ENCODE measurements at places on chromosomes 5 and 9.
A peak's percentile ranks its signal among the peaks of the same experiment; 100 is the strongest.

- DNase-seq, result no peak
Measured at GRCh38 chr5:156128026-156128425, 198.9 kb upstream of the SGCD start.

DNA sequence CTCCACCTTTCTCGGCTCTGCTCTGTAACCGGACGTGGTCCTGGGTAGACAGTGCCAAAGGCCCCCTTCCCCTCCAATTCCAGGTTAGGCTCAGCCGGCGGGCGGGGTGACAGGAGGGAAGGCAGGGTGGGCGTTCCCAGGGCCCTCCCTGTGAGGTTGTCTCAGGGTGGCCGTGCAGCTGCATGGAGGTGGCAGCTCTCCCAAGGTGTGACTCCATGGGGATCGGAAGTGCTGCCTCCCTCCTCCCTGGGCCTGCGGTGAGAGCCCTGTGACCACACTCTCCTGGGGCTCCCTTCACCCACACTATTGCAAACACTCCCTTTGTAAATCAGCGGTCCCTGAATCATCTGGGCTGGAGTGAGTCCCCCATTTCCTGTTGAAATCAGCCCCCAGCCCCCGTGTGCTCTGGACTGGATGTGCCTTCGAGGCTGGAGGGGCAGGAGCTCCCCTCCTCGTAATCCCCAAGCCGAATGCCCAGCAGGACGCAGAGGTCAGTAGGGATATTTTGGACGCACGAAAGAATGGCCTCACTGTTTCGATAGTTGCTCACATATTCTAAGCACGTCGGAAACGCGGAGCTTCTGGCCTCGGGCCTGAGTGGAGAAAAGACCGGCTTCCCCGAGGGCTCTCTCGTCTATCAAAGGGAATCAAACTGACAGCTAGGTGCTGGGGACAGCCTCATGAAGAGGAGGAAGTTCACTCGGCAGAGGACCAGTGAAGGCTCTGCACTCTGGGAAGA, 107.6 kb upstream of the COL5A1 start:
- DNase-seq, result no peak

GRCh38 chr5:1975406-1975715, 92.6 kb upstream of the IRX4 start:
- no peak for DNase-seq

- no peak for DNase-seq
Measured at GRCh38 chr5:153829510-153830065, 209.1 kb downstream of the FAM114A2 start.

DNA sequence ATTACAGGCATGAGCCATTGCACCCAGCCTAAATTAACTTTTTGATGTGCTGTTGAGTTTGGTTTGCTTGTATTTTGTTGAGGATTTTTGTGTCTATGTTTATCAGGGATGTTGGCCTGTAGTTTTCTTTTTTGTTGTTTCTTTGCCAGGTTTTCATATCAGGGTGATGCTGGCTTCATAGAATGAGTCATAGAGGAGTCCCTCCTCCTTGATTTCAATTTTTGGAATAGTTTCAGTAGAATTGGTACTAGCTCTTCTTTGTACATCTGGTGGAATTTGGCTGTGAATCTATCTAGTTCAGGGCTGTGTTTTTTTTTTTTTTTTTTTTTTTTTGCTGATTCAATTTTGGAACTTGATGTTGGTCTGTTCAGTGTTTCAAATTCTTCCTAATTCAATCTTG, 1164.3 kb upstream of the DMAC1 start:
- no peak for DNase-seq

DNA sequence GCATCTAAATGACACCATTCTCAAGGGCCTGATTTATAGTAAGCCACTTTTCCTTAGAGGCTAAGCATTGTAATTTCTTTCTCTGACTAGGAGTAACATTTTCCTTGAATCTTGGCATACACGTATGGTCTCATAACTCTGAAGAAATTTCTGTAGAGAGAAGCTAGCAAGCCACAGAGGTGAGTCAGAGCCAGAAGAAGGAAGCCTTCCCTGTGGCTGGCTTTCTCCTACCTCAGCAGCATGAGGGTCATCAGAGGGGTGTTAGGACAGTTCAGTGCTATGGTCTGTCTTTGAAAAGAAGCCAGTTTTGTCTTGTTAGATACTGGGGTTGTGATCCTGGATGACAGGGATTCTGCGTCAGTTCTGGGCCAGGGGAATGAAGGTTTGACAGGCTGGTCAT, 3.2 kb downstream of the SNX30 start:
- peak; percentile 30 for DNase-seq

DNA sequence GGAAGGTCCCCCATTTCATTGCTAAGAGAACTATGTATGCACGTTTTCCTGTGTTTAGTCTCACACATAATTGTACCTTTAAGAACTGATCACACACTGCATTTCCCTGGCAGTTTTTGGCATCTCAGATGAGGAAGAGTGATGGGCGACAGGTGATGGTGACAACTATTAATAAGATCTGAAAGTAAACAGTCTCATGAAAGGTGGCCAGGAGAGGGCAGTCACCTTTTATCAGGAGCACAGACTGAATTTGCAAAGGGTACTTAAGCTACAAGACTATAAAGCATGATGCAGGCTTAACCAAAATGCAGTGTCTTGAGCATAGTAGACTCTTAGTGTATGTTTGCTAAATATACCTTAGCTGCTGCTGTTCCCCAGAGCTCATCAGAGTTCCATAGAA, 91.5 kb downstream of the GHR start:
- DNase-seq, result no peak

DNA sequence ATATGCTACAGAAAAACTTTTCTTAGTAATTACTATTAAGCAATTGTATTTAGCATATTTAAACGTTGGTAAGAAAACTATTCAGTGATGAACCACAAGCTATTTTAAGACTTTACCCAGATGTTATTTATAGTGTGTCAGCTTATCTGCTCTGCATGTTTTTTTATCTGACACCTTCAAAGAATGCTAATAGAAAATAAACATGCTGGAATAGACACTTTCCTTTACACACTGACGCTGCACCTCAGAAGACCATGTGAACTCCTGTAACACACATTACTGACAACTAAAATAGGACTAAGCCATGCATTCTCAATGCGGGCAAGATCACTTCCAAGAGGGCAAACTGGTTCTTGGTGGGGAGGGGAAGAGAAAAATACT, 38.3 kb downstream of the FNIP1 start:
- no peak for DNase-seq

- DNase-seq, result no peak
Measured at GRCh38 chr5:107149243-107150005, 521.3 kb downstream of the EFNA5 start.

DNA sequence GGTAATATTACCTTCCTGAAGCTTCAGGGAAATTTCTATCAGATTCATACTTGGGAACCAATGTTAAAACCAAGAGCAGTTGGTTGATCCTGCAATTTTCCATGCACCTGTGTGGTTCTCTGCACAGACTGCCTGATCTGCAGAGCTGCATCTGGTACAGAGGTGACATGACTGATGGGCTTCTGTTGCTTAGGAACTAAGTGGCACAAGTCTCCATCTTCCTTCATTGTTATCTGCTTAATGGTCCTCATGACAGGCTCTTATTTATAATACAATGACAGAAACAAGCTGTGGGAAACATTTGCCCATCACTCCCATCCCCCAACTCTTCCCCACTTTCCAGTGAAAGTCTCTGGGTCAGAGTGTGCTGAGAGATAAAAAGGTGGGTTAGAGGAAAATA, 799.1 kb downstream of the TAF11L14 start:
- DNase-seq, result no peak

- DNase-seq, result no peak
Measured at GRCh38 chr9:88540251-88540763, 5.3 kb downstream of the NXNL2 start.

DNA sequence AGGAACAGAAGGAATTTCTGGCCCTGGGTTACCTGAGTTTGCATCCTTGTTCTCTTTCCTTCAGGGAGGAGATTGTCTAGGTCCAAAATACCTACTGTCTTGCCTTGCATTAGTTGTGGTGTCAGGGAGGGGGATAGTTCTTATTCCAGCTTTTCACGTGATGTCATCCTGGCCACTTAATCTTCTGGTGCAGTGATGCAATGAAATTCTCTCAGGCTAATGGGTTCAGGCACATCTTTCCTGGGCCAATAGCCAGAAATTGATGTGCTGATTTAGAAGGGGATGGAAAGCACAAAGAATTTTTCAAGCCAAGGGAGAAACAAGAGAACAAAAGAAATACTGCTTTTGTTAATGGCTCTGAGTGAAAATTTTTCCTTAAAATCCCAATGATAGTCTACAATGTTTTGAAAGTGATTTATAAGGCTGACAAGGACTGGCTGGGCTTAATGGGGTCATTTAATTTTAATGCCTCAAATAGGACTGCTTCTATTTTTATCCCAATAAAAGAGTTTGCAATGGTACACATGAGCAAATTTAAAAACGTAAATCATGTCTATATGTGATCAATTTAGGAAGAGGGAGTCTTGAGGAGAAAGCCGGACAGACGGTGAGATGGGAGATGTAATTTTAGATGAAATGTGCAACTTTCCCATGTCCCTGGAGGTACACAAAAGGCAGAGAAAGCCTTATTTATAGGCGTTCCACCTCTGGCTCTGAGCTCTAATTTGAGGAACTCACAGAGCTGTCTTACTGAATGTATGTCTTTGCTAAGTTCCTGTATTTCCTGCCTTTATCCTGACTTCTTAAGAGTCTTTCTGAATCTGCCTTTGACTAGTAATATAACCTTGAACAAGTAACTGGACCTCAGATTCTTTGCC, 89.3 kb upstream of the SV2C start:
- no peak for DNase-seq

DNA sequence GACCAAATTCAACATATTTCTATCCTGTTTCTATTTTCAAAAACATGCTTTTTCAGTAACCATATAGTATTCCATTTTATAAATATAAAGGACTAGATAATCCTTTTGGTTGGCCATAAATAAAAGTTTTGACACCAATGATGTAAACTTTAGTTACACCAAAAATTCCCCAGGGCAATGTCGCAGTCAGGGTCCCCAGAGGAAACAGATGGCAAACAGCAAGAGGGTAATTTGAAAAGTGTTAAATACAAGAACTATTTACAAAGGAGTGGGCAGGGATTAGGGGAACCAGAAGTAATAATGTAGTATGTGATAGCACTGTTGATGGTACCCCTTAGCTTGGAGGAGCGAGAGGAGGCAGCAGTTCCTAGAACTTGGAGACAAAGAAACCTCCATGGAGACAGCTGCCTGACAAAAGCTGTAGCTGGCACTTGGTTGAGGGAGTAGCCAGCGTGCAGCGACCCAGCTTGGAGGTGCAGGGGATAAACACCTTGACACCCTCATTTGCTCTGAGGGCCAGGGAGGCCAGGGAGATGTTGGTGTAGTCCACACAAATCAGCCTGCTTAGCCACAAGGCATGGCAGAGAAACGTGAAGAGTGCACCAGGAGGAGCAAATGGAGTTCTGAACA, 18.3 kb upstream of the MSANTD3 start:
- DNase-seq, result no peak

DNA sequence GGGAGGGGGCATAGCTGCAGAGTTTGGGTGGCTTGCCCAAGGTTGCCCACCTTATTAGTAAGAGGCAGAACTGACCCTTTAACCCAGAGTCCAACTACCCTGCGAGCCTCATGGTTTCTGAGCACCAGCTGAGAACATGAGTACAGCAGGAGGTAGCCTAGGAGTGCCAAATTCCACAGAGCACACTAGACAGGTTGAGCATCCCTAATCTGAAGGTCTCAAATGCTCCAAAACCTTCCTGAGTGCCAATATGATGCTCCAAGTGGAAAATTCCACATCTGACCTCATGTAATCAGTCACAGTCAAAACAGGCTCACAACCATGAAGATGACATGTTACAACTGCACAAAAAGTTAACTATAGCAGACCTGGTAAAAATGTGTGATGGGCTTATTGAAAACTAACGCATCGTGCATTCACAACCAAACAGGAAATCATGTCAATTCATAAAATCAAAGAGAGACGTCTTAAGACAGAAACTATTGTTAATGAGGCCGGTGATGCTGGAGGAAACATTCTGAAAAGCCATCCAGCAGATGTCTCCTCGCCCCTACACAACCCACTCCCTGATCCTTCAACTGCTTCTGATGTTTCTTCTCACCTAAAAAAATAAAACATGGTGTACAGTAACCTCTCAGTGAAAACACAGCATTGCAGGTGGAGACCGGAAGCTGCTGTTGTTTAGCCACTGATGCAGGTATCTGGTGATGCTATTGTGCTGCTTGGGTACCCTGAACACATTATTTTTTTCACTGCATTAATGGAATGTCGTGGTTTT, 25.0 kb downstream of the PTCH1 start:
- DNase-seq, result no peak

GRCh38 chr5:80961376-80962281, 1.5 kb downstream of the RASGRF2 start:
- peak; percentile 59 for DNase-seq

DNA sequence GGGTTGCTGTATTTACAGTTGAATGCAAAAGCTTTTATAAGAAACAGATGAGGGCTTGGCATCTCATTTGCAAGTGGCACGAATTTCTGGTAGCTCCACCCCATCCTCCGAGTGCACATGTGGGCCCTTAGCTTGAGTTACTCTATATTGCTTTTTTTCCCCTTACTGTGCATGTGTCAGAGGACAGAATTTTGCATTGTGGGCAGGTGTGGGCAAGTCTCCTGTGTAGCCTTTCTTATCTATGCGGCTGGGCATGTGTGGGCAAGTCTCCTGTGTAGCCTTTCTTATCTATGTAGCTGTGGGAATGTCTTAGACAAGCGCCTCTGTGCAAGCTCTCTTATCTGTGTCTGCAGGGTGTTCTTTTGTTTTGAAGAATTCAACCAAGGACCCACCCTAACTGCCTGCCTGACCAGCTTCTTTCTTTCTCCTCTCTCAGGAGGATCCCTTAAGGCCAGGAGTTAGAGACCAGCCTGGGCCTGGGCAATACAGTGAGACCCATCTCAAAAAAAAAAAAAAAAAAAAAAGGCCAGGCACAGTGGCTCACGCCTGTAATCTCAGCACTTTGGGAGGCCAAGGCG, 34.1 kb upstream of the SIL1 start:
- no peak for DNase-seq

GRCh38 chr5:73908846-73909245, 282.9 kb downstream of the ARHGEF28 start:
- no peak for DNase-seq

DNA sequence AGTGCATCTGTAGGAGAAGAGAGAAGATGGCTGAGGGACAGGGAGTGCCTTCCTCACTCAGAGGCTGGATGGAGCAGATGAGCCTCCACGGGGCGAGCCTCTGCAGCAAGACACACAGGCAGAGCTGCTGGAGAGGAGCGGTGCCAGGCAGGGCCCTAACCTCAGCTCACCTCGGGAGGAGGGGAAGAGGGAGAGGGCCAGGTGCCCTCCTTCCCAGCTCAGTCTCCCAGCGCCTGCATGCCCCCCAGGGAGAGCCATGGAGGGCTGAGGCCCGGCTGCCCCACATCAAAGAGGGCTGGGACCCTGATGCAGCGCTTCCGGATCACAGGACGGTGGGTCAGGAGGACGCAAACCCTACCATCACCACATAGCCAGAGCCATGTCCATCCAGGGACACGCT, 13.6 kb upstream of the SPATA31E1 start:
- no peak for DNase-seq

- no peak for DNase-seq
Measured at GRCh38 chr9:136141682-136142413, 23.2 kb upstream of the TMEM250 start.

DNA sequence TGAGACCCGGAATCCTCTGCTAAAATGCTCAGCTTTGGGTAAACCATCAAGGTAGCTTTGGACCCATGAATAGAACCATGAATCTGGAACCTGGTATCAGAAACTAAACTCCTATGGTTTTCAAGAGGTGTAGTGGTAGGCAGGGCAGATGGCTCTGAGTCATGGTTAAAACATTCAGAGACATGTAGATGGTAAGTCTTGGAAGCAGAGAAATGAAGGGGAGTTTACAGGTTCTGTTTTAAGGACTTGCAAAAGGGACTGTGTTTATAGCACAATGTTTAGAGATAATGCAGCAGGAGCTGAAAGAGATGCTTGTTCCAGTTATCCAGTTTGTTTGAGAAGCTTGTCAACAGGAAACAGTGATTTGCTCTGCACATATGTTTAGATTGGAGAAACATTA, 36.0 kb upstream of the FBN2 start:
- DNase-seq, result no peak

Measured in stimulated activated naive CD8-positive, alpha-beta T cell treated with anti-CD3 and anti-CD28 coated beads, Interleukin-15, Interleukin-2, amounts not matched to agents 100 U/mL and 50 U/mL, for 24 hours (primary cell).